ENCODE measurements at places on chromosomes 5 and 9.

DNA sequence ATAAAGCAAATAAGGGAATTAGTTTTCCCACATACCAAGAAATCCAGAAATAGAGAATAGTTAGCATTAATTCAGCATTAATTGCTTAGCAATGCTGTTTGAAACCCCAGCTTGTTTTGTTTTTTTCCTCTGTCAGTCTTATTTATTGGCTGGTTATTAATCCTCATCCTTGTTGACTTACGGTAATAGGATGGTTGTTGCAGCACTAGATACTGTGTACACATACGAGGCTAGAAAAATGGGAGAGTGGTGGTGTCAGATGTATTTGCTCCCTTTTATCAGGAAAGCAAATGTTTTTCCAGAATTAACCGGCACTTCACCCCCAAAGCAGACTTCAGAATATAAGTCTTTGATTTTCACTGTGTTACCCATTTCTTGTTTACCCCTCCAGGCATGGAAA lies 60.4 kb downstream of the ERBIN start:
- DNase-seq, result no peak

- no peak for DNase-seq
Measured at GRCh38 chr5:157266286-157267007, 524 bp downstream of the CYFIP2 start.

DNA sequence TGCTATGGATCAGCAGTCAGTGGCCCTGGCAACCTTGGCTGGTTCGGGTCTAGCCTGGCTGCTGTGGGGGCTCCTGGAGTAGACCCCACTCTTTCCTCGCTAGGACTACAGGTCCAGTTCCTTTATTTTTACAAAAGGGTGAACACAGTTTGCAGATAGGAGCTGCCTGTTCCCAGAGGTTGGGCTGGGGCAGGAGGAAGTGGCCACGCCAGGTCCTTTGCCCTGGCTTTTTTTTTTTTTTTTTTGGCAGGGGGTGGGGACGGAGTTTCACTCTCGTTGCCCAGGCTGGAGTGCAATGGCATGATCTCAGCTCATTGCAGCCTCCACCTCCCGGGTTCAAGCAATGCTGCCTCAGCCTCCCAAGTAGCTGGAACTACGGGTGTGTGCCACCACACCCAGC lies 7.9 kb downstream of the SLC2A6 start:
- DNase-seq, result no peak

GRCh38 chr5:79464695-79465332 lies 49.1 kb downstream of the HOMER1 start:
- no peak for DNase-seq

DNA sequence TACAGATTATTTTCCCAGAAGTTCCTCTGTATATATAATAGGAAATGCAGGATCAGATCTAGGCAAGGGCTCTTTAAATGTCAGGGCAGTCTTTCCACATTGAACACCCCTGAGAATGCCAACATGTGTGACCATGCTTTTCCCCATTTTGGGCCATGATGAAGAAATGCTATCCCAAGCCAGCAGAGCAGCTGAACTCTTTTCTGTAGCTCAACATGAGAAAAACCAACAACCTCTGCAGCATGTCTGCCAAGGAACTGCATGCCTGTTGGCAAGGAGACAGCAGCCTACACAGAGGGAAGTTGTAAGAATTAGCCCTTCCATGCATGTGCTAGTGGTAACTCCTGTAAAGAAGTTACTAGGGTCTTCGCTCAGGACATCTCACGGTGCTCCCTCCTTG lies 9.5 kb upstream of the IFNK start:
- DNase-seq, result no peak

- DNase-seq, result no peak
Measured at GRCh38 chr5:30808996-30809395, 384.5 kb upstream of the CDH6 start.

GRCh38 chr9:114280636-114281472 lies 42.0 kb upstream of the ORM1 start:
- DNase-seq, result no peak

DNA sequence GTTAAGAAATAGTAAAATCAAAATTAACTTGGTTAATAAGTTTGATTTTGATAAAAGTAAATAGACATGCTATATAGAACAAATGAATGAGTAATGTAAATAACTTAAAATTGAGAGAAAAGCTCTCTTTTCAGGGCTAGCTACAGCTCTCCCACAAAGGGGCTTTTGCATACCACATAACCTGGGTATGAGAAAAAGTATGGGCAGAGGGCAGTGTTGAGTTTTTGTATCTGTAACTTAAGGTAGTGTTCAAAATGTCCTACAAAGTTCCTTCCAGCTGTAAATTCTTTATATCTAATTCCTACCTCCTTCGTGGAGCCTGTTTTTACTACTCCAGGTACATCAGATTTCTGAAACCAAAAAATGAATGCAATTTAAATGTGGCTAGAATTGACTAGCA lies 18.9 kb upstream of the TTC33 start:
- DNase-seq, result no peak

DNA sequence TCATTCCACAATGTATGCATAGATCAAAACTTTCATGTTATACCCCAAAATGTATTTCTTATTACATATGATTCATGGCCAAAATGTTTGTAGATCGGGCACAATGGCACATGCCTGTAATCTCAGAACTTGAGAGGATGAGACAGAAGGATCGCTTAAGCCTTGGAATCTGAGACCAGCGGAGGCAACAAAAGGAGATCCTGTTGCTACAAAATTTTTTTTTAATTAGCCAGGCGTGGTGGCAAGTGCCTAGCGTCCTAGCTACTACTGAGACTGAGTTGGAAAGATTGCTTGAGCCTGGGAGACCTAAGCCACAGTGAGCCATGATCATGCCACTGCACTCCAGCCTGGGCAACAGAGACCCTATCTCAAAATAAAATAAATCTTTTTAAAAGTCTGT lies 89.9 kb downstream of the MAPKAP1 start:
- no peak for DNase-seq

DNA sequence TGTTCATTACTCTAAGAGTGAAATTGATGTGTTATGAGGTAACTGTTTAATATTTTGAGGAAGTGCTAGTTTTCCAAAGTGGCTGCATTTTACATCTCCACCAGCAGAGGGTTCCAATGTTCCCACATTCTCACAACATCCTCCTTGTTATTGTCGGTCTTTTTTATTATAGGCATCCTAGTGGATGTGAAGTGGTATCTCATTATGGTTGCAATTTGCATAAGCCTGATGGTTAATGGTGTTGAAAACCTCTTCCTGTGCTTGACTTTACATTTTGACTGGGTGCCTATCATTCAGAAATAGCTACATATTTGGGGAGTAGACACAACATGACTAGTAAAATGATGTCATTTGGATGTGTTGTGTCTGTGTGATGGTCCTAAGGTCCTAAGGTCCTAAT lies 143.6 kb downstream of the MRPS30 start:
- DNase-seq, result no peak

DNA sequence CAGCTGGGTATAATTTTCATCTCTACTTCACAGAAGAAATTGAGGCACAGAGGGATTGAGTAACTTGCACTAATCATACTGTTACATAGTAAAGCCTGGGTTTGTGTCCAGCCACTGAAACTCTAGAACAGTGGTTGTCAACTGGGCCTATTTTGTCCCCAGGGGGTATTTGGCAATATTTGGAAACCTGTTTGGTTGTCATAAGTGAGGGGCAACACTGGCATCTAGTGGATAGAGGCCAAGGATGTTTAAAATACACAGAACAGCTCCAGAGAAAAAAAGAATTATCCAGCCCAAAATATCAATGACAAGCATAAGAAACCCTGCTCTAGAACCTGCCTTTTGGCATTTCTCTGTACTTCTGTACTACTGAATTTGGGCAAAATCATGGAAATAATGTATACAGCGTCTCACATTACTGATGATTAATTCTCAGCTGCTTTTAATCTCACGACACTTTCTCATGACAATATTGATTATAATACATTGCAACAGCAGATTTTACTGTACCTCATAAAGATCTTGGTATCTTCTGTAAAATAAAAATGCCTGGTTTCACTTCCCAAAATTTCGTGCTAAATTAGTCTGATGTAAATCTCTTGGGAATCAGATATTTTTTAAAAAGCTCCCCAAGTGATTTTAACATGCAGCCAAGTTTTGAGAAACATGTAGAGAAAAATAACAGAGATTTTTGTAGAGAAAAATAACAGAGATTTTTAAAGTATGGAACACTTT lies 112.7 kb downstream of the RORB start:
- DNase-seq, result no peak

DNA sequence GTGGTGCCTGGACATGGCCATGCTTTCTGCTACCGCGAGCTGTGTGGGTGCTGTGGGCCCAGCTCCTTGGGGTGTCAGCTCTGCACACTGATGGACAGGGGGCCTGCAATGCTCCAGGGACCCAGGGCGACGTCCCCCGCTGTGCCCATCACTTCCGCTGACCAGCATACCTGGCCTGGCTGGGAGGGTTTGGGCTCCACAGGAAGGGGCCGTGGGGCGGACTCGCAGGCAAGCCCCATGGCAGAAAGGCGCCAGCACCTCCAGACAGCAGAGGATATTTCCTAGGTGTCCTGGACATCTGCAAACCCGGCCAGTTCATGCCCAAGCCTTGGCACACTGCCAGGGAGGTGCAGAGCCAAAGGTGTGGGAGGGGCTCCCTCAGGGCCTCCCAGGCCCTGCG lies 295.8 kb upstream of the IRX4 start:
- DNase-seq, result no peak

DNA sequence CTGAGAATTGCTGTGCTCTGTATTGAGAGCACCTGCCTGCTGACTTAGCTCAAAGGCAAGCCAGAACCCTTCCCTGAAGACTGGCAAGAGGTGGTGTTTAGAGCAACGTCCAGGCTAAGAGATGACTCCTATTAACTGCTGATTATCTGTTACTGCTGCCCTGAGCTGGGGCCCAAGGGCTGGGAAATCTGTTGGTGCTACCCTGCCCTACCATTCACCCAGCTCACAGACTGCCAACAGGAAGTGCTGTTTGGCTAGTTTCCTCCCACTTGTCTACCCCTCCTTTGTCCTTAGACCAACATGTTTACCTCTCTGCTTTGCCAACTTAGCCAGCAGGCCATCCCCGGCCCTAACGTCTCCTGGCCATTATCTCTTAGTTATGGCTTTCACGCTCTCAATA lies 6.9 kb downstream of the RAB24 start:
- DNase-seq, result no peak

- DNase-seq, result no peak
Measured at GRCh38 chr5:135458921-135459331, 6.8 kb upstream of the TIFAB start.

GRCh38 chr9:108664309-108665255 lies 191.2 kb downstream of the ACTL7B start:
- DNase-seq, result no peak

GRCh38 chr5:32543291-32543690 lies 42.1 kb upstream of the SUB1 start:
- DNase-seq, result no peak

DNA sequence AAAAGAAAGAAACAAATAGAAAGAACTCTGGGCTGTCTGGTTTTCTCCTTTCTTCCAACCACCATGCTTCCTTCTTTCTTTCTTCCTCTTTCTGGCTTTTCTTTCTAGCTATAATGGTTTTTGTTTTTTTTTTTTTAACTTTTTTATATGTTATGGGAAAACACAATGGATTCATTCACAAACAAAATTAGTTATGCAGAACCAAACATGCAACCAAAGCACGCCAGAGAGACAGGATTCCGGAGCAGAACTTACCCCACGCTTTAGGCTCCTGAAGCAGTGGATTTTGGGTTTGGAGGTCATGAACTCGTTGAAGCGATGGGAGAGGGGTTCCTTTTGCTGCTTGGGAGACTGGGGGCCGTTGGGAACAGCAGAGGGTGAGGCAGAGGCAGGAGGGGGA lies 88.3 kb downstream of the USP20 start:
- no peak for DNase-seq

GRCh38 chr9:2337131-2337530 lies 284.5 kb upstream of the VLDLR start:
- DNase-seq, result no peak

- no peak for DNase-seq
Measured at GRCh38 chr5:155943516-155944407, 383.2 kb upstream of the SGCD start.

GRCh38 chr9:104800068-104800785 lies 36.3 kb downstream of the NIPSNAP3B start:
- no peak for DNase-seq

DNA sequence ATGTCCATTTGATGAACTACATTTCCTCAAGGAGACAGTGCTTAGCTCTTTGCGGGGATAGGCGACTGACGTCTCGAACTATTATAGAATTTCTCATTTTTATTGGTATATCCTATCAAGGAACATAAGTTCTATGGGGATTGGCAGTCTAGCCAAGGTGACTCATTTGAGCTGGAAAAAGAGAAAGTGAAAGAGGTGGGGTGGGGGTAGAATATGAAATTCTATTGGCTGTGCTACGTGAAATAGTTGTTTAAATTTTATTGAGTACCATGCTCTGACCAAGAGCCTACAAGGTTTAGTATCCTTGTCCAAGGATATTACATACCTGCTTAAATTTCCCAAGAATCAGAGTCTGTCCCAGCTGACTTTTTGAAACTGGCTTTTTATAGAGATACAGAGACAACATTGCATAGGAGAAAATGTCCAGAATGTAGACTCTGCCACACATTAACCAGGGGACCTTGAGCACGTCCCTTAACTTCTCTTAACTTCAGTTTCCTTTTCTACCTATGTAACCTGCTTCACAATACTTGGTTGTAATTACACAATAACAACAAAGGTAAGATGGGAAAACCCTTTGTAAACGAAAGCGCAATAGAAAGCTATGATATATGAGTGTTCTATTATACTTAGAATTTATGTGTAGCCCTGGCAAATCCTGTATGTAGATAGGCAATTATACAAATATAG lies 226.4 kb upstream of the WWC1 start:
- DNase-seq, result no peak

GRCh38 chr9:113589890-113590289 lies 126.4 kb downstream of the RGS3 start:
- DNase-seq, result no peak

DNA sequence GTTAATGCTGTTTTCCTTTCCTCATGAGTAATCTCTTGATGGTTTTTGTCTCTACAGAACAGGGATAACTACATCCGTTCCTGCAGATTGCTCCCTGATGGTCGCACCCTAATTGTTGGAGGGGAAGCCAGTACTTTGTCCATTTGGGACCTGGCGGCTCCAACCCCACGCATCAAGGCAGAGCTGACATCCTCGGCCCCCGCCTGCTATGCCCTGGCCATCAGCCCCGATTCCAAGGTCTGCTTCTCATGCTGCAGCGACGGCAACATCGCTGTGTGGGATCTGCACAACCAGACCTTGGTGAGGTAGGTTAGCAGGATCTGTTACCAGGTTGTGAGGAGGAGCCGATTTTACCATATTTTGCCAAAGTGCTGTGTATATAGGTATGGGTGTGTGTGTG lies 148.2 kb downstream of the TLE4 start:
- DNase-seq, result no peak

DNA sequence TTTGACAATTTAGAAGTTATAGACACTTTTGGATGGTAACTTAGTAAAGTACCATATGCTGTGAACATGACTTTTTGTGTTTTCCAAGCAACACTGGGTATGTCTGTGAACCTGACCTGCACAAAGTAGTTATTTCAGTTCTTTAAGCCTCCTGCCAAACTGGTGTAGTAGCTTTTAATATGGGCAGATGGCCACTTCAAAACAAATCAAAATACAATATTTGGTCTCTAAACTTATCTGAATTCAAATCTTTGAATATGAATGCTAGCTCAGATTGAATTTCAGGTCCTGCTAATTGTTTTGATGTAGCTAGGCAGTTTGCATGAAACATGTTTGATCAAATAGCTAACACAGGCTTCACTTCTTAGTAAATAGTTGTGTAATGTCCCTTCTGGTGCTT lies 1176.7 kb upstream of the CDH9 start:
- DNase-seq, result no peak

GRCh38 chr9:27535701-27536118 lies 6.1 kb upstream of the MOB3B start:
- DNase-seq, result no peak

GRCh38 chr5:178784391-178784790 lies 53.9 kb upstream of the ZNF354A start:
- no peak for DNase-seq
